ENCODE measurements at places on chromosomes 6 and 20. TPM values are rescaled to one million over a fixed set of nuclear protein-coding genes. Genes with fewer than 3 reads are reported as not detected.

GRCh38 chr20:59938221-59938620 is 1.9 kb downstream of the PPP1R3D start:
- no peak for DNase-seq

Gene THEMIS
- total RNA-seq, result 0.08 TPM

DNA sequence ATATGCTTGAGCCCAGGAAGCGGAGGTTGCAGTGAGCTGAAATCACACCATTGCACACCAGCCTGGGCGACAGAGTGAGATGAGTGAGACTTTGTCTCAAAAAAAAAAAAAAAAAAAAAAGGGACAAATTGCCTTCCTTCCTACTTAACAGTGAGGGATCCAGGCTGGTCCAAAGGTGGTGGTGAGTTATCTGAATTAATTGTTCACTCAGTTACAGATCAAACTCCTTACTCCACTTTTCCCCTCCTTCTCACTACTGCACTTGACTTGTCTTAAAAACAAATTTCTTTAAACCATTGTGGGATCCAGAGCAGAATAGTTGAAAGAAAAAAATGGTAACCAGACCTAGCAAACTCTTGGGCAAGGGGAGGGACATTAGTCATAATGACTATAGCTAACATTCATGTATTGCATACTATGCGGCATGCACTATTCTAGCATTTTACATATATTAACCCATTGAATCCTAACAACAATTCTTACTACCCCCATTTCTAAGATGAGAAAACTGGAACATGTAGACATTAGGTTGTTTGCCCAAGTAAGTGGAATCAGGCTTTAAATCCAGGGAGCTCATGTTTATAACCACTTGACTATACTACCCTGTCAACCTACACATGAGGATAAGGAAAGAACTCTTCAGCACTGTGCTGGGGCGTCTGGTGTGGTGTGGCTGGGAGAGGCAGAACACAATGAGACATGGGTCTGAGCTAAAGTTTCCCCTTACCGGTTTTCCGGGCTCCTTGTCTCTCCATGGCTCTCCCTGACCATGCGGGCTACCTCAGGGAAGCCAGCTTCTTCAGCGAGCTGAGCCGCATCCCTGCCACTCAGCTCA is 1.5 kb downstream of the GPANK1 start:
- DNase-seq, result no peak

Gene XKR7
- not detected for total RNA-seq

Data from cardiac septum (tissue), 1 donor.